ENCODE measurements at places on chromosomes 5 and 9.

DNA sequence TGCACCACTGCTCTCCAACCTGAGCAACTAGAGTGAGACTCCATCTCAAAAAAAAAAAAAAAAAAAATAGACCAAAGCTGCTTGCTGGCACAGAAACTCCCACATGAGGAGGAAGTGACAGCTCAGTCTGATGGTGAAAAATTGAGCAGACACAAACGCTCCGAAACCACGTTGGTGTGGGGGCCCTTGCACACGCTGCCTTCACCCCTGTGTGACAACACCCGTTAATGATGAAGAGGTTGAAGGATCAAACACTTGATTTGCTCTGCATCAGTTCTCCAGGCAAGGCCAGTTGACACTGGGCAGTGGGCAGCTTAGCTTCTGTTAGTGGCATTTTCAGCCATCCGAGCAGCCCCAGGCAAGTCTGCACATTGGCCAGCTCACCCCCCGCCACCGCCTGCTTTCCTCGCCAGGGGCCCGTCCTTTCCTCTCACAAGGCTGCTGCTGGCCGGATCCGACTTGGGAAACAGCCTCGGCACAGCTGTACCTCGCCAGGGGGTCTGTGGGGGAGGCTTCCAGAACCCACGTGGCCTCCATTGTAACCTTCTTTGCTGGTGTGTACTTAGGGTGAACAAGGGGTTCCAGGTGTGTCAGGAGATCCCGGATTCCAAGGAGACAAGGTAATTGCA is 79.8 kb downstream of the COL27A1 start:
- no peak for DNase-seq

DNA sequence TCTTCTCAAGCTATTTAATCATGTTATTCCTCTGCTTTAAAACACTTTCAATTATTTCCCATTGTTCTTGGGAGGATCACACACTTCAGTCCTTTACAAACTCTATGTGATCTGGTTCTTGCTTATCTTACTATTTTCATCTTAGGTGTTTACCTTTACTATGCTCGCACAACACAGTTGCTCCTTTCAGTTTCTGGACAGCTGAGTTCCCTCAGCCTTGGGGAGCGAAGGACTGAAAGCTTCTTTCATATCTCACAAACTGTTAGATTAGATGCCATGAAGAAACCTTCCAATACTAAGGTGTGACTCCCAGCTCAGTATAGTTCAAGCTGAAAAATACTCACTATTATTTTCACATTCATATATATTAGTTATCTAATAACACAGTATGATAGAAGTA is 117.9 kb downstream of the CDC42SE2 start:
- DNase-seq, result no peak

- no peak for DNase-seq
Observed at GRCh38 chr9:16282718-16283117, 587.8 kb downstream of the BNC2 start.

GRCh38 chr9:36485647-36486328 is 85.7 kb upstream of the RNF38 start:
- DNase-seq, result no peak

DNA sequence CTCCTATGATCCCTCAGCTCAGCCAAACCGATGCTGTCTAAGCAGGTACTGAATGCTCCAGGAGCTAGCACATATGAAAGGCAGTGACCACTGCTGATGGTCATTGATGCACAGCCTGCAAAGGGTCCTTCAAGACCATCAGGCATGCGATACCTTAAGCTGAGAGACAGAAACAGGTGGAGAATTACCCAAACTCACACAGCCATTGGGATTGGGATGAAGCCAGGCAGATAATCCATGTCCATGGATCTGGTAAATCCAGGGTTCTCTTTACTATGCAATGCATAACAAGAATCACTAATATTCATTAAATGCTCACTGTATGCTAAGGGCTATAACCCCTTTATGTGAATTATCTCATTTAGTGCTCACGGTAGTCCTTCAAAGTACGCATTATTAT is 36.2 kb downstream of the RAPGEF1 start:
- no peak for DNase-seq

DNA sequence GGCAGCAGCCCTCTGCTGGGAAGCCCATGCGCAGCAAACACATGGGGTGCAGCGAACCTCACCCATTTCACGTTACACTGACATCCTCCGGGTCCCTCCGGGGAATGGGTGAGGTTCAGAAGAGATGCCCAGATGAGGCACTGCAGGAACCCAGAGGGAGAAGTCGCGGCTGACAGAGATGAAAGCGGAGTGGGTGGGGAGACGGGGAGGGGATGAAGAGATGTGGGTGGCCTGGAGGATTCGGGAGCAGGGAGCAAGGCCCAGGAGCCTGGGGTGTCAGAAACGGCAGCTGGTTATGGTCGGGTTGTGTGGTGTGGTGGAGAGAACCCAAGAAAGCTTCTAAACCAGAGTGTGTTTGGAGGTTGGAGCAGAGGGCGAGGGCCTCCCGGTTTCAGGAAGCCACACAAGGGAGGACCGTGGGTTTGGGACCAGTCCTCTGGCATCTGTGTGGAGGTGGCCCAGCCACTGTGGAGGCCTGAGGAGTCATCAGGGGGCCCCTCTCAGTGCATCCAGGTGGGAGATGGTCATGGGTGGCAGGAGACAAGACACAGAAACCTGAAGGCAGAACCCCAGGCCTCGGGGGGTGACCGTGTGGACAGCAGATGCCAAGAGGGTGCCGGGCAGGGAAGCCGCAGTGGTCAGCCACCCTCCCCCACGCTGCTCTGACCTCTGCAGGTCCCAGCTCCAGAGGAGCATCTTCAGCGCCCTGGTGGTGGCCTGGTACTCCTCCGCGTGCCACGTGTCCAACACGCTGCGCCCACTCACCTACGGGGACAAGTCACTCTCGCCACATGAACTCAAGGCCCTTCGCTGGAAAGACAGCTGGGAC is 8.6 kb downstream of the UCK1 start:
- DNase-seq, result no peak

- DNase-seq, result no peak
Observed at GRCh38 chr5:61273279-61273975, 58.6 kb upstream of the ZSWIM6 start.

DNA sequence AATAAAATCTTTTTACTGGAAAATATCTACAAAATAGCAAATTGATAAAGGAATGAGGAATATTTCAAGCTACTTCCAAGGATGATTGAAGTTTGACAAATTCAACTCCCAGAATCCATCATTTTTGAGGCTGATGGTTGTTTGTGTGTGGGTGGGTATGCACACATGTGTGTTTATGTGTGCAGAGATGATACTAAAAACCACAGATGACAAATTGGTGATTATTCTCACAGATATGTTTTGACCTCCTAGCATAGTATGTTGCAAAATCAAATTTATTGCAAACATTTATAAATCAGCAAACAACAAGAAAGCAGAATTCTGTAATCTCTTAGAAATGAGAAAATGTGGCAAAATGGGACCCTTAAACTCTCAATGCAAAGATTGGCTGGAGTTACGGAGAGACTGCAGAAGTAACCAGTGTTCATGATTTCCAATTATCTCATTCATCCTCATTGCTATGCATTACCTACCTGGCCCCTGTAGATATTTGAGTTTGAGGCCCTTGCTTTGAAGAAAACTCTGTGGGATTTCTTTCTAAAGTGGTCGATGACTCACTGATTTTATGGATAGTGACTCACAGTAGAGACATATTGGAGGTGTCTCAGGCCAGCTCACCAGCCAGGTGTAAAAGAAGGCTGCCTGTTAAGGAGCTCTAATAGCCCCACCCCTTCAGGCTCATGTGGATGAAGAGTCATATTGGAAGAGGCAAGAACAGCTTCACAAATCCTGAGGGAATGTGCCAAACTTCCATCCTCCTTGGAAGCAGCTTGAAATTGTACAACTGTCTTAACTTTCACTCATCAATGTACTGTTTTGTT is 44.6 kb upstream of the TMC1 start:
- no peak for DNase-seq

DNA sequence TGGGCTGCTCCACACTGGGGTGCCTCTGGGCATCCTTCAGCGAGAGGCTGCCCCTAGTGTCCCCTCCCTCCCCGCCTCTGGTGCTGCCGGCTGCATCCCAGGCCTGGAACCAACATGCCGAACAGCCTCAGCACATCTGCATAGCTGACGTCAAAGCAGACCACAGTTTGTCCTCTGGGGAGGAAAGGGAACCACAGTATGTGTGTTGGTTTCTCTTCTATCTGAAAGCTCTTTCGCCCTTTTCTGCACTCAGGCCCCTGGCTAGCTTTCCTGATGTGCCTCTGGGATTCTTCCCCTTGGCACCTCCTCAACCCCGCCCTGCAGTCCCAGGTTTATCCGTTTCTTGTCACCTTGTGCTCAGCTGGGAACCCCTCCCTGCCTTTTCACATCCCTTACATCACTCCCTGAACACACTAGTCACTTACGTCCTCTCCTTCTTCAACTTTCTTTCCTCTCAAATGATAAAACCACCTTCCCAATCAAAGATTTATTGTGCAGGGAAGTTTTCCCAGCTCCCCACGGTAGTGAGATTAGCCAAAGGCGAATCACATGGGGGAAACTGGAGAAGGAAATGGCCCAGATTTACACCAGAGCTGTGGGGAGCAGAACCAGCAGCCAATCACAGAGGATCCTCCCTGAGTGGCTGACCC is 35.5 kb upstream of the B4GALT1 start:
- peak; percentile 1 for DNase-seq

DNA sequence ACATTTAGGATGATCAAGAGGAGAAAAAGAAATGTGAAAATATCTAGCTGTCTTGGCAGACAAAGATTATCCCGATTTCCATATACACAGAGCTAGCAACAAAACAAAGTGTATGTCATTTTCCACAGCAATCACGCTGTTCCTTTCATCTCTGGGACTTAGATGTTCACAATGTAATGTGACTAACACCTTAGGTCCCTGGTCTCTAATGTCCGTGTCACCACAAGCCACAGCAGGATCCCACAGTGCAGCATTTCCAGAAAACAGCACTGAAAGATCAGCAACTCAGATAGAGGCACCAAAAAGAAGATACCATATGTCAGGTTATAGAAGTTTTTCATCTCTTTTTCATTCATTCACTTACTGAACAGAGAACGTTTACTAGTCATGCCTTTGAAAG is 118.0 kb upstream of the TNPO1 start:
- no peak for DNase-seq

All from T-helper 9 cell (primary cell).